ENCODE measurements at places on chromosomes 2 and 18.

DNA sequence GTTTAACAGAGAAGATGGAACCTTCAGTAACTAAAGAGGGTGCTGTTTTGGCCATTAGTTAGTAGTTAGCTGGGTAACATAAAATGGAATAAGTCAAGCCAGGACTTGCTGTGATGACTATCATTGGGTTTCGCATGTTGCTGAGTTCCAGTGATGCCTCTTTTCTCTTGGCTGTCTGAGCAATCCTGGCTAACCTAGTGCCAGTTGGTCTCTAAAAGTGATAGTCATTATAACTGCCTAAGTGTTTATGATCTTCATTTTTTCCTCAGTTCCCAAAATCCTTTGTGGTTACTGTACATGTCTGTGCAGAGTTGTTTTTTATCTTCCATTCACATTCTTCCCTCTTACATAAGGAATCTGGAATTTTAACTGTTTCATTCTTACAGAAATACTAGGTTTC lies 33.4 kb downstream of the WDR43 start:
- DNase-seq, result peak; percentile 52

DNA sequence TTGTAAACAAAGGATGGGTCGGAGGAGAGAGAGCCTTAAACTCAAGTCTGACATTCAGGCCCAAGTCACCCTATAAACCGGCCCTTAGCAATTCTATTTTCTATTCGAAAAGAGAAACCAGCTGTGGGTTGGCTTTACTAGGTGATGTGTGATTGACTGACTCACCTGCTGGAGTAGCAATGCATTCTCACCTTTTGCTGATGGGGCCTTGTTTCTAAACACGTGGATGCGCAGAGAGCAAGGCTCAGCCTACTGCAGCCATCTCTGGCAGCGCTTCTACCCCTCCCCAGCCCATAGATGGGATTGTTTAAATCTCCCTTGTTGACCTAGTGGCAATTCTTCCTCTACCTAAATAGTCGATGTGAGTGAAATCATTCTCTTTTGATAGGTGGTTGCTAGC lies 138.5 kb downstream of the MEIS1 start:
- DNase-seq, result no peak

DNA sequence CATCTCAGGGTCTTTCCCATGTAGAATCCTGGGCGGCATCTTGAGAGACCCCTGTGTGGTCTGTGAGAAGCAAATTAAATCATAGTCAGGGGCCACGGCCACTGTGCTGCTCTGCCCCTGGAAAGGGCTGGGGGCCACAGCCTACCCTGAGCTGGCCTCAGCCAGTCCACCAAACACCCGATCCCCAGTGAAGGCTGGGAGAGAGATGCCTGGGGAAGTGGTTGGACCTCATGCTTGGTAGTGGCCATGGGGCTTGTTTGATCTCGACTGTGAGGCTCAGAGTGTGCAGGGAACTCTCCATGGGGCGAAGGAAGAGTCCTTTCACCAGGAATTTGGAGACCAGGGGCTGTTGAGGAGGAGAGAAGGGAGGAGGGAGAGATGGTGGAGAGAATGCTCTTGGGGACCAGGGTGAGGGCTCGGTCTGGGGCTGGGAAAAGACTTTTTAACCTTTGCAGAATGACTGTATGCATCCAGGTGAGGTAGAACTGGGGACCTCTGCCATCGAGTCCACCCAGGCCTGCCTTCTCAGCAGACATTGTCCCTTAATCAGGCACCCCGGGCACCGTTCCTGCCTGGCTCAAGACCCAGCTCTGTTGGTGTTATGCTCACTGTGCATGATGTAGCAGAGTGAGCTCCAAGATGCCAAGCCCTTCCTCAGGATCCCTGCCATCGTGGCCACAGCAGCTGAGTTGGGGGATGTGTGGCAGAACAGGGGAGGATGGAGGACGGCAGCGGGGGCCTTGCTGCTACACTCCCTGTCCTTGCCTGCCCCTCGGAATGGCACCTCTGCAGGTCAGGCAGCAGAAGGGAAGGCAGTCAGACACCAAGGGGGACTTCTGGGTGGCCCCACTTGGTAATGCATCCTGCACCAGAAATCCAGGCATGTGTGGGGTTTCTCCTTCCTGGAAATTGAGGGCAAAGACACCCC lies 249.9 kb downstream of the DYSF start:
- no peak for DNase-seq

DNA sequence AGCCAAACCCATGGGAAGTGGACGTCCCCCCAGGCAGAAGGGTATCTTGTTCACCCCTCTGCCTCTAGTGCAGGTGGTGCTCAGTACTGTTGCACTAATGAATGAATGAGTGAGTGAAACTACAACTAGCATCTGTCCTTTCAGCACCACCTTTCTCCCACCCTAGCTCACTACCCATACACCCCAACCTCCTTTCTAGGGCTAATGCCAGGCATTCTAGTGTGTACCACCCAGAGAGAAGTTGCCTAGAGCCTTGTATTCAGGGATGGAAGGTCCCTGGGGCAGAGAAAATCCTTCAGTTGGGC lies 22.5 kb downstream of the CCT7 start:
- no peak for DNase-seq

DNA sequence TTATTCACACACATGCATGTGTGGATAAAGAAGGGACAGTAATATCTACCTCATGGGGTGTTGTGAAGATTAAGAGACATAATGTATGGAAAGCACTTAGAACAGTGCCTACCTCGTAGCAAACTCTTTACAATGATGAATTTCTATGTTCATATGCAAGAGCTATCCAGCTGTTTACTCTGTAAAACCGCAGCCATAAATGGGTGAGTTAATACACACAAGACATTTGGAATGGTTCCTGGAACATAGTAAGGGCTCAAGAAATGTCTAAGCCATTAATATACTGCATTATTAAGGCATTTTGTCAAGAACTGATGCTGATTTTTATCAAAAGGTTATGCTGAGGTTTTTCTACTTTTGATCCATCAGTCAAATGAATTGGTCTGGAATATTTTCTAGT lies 1076.2 kb downstream of the TSN start:
- peak; percentile 7 for DNase-seq

GRCh38 chr2:96156926-96157648 lies 11.8 kb upstream of the DUSP2 start:
- DNase-seq, result no peak

- no peak for DNase-seq
Observed at GRCh38 chr2:127090281-127091120, 16.5 kb downstream of the BIN1 start.

DNA sequence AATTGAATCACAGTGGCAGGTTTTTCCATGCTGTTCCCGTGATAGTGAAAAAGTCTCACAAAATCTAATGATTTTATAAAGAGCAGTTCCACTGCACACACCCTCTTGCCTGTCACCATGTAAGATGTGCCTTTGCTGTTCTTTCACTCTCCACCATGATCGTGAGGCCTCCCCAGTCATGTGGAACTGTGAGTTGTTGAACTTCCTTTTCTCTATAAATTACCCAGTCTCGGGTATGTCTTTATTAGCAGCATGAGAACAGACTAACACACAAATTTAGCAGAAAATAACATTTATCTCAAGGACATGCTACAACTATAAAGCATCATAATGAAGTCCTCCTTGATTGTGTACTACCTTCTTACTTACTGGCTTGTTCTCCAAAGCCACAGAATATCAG lies 1526.0 kb downstream of the LRP1B start:
- no peak for DNase-seq

- DNase-seq, result no peak
Observed at GRCh38 chr2:14285812-14286211, 346.7 kb upstream of the LRATD1 start.

DNA sequence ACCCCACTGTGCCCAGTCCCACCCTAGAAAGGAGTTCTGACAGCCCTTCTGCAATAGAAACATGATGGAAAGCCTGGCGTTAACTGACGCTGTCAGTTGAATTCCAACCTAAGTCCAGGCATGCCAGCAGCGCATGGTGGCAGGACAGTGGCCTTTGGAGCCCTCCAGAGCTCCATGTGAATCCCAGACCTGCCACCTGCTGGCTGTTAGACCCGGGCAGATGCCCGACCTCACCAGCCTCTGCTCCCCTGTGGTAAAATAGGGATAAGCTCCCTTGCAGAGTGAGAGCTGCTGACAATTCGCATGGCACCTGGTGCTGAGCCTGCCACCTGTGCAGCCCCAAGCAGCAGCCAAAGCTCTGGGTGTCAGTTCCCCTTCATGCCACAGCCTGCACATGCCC lies 138.6 kb downstream of the LOXHD1 start:
- DNase-seq, result no peak

DNA sequence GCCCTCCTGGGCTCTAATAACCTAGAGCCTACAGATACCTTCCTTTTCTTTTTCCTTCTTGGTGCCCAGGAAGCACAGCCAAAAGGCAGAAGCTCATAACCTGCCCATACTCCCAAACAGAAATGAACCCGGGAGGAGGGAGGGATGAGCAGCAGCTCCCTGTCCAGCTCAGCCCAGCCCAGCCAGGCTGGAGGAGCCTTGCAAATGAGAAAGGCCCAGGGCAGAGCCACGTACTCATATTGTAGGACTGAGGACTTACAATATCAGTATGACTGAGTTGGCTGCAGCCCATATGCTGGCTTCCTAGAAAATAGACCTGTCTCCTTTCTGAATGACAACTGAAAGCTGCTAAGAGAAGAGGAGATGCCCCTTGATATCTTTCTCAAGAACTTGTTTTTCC lies 21.7 kb downstream of the PKDCC start:
- no peak for DNase-seq

- no peak for DNase-seq
Observed at GRCh38 chr18:79191418-79191817, 122.2 kb downstream of the ATP9B start.

DNA sequence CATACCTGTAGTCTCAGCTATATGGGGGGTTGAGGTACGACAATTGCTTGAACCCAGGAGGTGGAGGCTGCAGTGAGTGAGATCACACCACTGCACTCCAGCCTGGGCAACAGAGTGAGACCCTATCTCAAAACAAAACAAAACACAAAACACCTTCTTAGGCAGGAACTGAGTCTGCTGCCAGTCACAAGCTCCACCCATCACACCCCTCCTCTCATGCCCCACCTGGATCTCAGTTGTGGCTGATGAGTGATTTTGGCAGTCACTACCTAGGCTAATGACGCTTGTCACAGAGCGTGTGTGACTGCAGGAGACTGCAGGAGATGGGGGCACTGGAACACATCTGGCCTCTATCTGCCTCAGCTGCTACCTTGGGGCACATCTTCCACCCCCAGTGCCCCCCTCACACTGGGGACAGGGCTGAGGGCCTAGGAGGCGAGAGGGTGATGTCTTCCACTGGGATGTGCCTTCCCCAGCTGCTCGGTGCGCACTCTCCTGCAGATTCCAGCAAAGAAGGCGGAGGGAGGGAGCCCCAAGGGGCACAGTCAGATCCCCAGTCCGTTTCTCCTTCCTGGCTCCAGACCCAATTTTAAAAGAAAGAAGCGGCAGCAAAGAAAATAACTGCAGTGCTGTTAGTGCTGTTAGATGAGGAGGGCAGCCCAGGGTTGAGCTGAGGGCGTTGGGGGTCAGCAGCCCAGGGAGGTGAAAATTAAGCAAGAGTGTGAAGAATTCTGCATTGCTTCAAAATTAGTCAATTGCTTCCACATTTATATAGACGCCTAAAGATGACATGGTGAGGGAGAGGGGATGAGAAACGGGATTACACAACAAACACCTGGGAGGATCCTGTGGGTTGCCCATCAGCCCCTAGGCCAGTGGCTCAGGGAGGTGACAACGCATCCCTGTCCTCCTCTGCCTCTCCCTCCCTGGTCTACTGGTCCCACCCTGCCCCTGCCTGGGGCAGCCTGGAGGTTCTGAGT lies 143.6 kb upstream of the HAAO start:
- DNase-seq, result no peak

DNA sequence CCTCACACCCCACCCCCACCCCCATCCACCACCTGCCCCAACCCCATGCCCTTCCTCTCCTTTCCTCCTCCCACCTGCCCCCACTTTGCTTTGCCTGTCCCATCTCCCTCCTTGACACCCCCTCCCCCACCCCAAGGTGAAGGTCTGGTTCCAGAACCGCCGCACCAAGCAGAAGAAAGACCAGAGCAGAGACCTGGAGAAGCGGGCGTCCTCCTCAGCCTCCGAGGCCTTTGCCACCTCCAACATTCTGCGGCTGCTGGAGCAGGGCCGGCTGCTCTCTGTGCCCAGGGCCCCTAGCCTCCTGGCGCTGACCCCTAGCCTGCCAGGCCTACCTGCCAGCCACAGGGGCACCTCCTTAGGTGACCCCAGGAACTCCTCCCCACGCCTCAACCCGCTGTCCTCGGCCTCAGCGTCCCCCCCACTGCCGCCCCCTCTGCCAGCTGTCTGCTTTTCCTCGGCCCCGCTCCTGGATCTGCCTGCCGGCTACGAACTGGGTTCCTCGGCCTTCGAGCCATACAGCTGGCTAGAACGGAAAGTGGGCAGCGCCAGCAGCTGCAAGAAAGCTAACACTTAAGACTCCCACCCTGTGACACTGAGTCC lies 3.0 kb upstream of the ATP6V1B1 start:
- no peak for DNase-seq

- no peak for DNase-seq
Observed at GRCh38 chr2:141207036-141207385, 923.8 kb downstream of the LRP1B start.

DNA sequence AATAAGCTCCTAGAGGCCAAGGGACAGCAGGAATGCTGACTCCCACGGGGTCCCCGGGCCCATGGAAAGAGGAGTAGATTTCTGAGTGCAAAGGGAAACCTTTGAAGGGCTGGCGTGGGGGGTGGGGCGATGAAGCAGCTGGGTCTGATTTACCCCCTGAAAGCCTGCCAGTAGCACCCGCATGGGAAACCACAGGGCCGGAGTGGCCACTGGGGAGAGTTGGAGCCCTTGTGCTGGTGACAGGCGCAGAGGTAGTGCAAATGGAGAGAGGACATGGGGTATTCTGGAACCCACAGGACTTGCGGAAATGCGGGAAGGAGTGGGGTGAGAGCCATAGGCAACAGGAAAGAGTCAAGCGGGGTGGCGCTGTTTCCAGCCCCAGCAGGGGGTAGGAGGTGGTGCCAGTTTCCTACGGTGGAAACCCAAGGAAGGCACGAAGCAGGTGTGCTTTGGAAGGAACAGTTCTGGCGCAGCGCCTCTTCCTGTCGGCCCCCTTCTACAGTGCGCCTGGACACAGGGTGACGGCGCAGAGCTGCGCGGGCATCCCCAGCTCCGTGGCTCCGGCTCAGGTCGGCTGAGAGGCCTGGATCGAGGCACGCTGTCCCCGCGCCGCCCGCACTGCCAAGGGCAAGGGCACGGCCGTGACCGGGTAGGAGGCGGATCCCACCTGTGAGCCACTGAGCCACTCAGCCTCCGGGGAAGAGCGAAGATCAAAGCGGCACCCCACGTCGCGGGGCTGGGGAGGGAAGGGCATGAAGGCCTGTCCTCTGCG lies 149.0 kb upstream of the GLI2 start:
- DNase-seq, result peak; percentile 49

DNA sequence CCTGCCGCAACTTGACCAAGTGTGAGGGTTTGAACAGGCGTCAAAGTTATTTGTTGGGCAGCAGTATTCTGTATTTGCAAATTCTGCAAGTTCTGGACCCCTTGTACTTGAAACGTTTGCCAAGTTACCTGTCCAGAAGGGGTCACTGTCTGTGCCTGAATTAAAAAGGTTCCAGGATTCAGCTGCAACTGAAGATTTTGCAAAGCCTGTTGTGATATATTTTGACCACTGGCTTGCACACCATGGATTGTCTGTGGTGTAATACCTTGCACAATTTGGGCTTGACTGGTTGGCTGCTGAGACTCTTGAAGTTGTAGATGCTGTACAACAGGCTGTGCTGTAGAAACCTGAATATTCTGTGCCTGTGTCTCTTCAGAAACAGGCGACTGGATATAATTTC lies 10.2 kb downstream of the SP3 start:
- no peak for DNase-seq

GRCh38 chr2:64651590-64651989 lies 2.1 kb downstream of the SERTAD2 start:
- DNase-seq, result no peak
